Activated naive CD4-positive, alpha-beta T cell treated with anti-CD3 and anti-CD28 coated beads, Interleukin-2, amount 10 ng/mL, durations not matched to agents 5 hours and 36 hours (primary cell): ENCODE measurements at places on chromosomes 3 and 15. TPM values are rescaled to one million over a fixed set of nuclear protein-coding genes. Genes with fewer than 3 reads are reported as not detected.

The JMJD7 gene
- 29.9 TPM for total RNA-seq

The DCLK3 gene
- total RNA-seq, result not detected

The TRIM42 gene
- total RNA-seq, result not detected

The C2CD4A gene
- total RNA-seq, result not detected

The HAPLN3 gene
- 119 TPM for total RNA-seq

The ACAN gene
- not detected for total RNA-seq

The MEIS2 gene
- not detected for total RNA-seq

The SPCS1 gene
- total RNA-seq, result 98.5 TPM

The NCKIPSD gene
- 37.3 TPM for total RNA-seq

The MASP1 gene
- not detected for total RNA-seq

The DYNLT2B gene
- total RNA-seq, result 18.6 TPM

The DLL4 gene
- not detected for total RNA-seq

The OR5K2 gene
- not detected for total RNA-seq

The AMT gene
- total RNA-seq, result 5.7 TPM

The MKRN3 gene
- 6.2 TPM for total RNA-seq

The TPRG1 gene
- total RNA-seq, result 0.24 TPM

The ZMYND10 gene
- total RNA-seq, result 3.0 TPM
